ENCODE measurements at places on chromosomes 3 and 15.

DNA sequence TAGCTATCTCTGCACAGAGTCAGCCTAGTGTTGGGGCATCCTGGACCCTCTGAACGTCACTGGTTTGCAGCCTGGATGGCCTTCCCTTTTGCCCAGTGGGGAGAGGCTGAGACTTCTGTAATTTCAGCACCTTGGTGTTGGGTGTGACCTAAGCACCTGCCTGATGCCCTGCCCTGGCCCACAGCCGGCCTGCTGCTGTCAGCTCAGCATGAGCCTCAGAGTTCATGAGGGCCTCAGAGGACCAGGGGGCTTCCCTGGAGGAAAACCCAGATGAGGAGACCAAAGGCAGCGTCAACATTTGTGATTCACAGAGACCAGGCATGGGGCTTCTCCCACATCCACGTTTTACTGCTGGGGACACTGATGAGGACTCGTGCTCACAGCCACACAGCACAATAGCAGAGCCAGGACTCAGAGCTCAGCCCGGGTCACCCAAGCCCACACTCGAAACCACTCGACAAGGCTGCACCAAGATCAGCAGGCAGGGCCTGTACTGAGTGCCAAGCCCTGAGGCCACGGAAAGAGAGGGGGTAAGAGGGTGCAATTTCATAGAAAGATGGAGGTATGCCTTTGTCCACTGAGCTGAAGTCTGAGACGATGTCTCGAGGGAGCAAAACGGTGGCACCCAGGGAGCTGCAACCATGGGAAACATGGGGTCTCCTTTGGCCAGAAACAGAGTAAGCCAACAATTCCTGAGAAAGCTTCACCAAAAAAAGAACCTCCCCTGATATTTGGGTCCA, 9.9 kb upstream of the GP9 start:
- DNase-seq = no peak

DNA sequence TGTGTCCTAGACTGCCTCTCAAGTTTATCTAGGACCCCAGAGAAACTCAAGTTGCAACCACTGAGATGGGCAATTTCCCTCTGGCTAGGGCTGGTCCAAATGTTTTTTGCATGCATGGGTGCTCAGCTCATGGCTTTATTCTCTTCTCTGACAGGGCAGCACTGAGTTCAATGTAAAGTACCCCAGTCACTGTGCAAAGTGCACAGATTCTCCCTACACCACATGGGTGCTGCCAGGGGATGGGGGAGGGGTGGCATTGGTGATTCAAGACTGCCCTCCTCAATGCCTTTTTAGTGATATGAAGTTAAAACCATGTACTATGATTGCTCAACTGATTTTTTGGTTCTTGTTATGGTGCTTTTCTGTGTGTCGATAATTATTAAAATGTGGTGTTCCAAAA, 14.8 kb upstream of the RAD51 start:
- no peak for DNase-seq

- no peak for DNase-seq
Observed at GRCh38 chr3:184472723-184473428, 88.7 kb upstream of the EPHB3 start.

DNA sequence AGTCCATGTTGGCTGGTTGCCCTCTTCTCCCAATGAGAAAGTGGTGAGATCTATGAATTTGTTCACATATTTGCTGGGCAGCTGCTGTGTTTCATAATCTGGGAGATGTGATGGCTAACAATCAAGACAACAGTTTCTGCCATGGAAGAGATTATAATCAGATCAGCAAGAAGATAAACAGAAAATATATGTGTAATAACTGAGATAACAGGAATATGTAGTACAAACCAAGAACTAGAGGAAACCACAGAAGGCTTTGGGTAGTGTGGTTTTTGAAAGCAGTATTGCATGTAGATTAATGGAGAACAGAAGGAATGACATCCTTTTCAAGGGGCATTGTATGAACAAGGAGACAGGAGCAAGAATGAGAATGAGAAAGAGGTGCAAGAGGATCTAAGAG, 12.2 kb upstream of the CSTA start:
- DNase-seq = no peak

- no peak for DNase-seq
Observed at GRCh38 chr3:98095882-98096281, 8.9 kb downstream of the OR5AC2 start.

- no peak for DNase-seq
Observed at GRCh38 chr15:92092289-92093105, 239.0 kb downstream of the SLCO3A1 start.

DNA sequence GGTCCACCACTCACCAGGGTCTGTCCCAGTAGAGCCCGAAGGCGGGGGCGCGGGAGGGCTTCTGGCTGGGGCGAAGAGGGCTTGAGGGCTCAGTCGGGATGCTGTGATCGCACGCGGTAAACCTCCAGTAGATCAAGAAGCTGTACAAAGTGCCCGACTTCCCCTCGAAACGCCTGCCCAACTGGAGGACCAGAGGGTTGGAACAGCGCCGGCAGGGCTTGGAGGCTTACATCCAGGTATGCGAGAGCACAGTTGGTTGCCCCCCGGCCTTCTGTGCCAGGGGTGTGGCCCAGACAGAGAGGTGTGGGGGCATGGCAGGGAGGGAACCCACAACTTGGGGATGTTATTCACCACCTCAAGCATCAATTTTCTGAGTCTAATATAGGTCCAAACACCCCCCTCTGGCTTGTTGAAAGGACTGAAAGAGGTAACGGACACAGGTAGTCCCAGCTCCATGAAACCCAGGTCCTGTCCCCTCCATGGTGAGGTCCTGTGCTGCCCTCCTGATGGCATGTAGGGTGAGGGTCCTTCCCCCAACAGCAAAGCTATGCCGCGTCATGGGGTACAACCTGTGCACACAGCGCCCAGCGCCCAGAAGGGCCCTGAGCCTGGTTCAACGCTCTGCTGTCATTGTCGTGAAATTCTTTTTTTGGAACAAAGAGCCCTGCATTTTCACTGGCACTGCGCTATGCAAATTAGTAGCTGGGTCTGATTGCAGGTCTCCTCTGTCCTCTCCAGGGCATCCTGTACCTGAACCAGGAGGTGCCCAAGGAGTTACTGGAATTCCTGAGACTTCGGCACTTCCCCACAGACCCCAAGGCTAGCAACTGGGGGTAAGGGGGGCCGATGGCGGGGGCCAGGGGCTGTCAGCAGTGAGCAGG, 1.2 kb downstream of the SNX22 start:
- no peak for DNase-seq

DNA sequence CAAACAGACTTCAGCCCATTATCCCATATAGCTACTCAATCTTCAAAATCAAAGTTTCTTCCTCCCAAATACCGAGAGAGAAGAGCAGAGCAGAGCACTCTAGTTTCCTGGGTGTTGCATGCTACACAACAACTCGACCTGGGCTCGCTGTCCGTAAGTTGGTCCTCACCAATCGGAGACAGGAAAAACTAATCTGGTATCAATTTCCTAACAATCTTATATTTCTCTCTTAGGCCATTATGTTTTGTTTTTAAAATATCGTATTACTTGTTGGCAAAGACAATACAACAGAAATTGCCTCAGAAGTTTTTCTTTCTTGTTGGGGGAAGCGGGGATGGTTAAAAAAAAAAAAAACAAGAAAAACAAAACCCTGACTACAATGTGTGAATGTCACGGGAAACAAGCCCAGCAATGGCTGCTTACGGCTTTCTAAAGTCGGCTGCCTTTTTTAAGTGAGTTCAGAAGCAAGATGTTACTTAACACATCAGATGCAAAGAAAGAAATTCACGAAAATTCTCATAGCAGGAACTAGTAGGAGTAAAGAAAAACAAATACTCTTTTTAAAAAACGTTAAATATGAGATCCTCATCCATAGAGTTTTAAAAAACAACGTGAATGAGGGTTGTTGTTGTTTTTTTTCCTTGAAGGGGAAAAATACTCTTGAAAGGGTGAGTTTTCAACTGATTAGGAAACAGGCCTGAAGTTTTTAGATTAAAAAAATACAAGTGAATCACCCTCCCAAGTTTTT, 1.9 kb downstream of the VGLL4 start:
- no peak for DNase-seq

- no peak for DNase-seq
Observed at GRCh38 chr15:63982381-63982854, 63.9 kb downstream of the DAPK2 start.

GRCh38 chr3:48938689-48939088, 20.0 kb downstream of the ARIH2 start:
- no peak for DNase-seq

GRCh38 chr3:16510620-16511319, 2.7 kb downstream of the RFTN1 start:
- no peak for DNase-seq

- DNase-seq = no peak
Observed at GRCh38 chr3:179949869-179950268, 86.9 kb downstream of the PEX5L start.

DNA sequence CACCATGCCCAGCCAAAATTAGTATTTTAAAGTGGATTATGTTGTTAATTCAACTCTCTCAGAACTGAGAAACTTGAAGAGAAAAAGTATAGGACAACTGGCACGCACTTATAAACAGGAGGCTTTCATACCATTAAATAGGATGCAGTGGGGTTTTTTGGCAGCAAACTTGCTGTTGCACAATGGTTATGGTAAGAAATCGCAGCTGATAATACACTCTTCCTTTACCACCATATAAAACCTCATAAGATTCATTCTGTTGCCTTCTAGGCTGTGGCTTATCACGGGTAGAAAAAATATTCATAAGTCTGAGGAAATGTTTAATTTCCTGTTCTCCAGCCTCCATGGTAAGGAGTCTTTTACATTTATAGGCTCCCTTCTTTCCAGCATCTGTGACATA, 95.3 kb downstream of the TMCO5A start:
- no peak for DNase-seq

DNA sequence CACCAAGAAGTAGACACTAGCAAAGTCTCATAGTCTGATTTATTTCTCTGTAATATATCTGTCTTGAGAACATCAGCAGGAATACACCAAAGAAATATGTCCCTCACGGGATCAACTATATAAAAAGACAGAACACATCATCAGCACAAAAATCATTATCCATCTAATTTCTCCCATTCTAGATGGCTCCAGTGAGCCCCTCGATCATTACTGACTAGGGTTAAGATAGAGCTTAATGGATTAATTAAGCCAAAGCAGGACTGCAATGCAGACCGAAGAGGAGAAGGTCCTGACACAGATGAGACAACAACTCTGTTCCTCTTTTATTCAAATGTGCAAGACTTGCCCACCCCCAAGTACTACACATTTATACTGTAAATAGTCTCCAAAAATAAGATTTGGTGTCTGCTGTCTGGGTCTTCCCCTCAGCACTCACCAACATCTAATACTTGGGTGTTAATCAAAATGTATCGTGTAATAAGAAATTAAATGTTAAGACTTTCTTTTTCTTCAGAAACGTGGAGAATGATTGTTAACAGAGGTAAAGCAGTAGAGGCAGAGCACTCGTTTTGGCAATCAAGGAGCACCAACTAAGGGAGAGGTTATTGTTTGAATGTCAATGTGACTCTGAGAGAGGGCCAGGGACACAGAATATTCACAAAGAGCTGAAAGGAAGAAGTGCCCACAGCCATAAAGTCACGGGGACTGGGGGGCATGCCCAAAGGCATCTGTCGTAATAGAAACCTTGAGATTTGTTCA, 133.6 kb downstream of the TIGIT start:
- no peak for DNase-seq
